Astrocyte of the cerebellum (primary cell): ENCODE measurements at places on chromosomes 3 and 15.

DNA sequence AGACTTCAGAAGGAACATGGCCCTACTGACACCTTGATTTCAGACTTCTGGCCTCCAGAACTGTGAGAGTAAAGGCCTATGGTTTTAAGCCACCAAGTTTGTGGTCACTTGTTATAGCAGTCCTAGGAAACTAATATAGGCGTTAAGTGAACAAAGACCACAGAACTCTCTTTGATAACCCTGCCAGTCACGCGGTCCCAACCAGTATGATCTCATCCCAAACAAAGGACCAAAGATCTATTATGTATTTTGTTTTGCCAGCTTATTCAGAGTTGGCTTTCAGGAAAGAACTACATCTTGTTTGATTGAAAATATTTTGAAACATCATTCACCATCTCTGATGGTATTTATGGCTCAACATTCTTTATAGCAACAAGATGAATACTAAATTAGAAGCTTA, 294.4 kb upstream of the SLCO3A1 start:
- DNase-seq: no peak

GRCh38 chr3:54120657-54121413, 1.5 kb upstream of the CACNA2D3 start:
- no peak for DNase-seq

- DNase-seq: no peak
These were observed 100.8 kb upstream of the LIPC start for GRCh38 chr15:58330741-58331559.

DNA sequence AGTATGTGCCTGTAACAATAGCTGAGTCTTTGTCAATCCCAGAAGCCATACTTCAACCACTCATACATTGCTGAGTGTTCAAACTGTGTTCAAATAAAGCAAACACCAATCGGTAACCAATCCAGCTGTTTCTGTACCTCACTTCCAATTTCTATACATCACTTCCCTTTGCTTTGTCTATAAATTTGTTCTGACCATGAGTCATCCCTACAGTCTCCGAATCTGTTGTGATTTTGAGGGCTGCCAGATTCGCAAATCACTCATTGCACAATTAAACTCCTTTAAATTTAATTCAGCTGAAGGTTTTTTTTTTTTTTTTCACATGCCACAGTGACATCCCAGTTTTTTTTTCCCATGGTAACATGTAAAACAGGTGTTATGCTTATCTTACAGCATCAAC, 870.3 kb downstream of the NAALADL2 start:
- DNase-seq: no peak

DNA sequence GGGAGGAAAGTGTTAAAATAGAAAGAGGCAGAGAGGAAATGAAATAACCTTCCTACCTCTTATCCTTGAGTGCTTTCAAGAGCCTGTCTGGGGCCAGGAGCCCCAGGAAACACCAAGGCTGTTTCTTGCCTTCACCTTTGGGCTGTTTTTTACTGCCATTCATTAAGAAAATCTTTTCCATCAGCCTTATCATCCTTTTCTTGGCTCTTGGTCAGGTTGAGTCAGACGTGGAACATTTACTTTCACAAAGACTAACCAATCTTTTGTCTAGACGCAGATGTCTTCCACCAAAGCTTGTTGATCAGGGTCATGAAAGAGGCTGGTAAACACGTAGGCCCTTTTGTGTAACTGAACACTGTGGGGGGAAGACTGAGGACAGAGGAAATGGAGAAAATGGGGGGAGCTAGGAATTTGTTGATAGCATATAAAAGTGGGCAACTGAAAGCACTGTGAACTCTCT, 151.0 kb upstream of the THBS1 start:
- DNase-seq: peak; percentile 93

DNA sequence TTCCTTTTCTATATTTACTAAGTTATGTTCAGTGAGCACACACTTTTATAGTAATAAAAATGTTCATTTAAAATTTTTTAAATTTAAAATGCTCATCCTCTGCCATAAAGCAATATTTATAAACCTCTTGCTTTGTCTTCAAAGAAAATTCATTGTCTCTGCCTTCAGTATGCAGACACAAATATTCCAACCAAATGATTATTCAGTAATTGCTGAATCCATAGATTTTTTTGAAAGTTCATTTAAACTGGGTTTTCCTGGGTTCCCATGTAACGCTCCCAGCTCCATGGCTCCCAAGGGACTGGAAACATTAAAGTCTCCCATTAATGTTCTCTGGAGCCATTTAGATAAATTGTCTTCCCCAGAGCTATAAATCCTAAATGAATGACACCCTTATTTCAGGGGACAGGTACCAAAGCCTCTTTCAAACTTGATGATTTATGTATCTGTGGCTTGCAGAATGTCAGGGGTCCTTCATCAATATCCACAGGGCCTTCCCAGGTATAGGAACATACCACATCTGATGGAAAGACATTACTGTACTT, 15.2 kb upstream of the GLCE start:
- DNase-seq: no peak

GRCh38 chr3:114741066-114741465, 406.0 kb downstream of the ZBTB20 start:
- no peak for DNase-seq

- DNase-seq: peak; percentile 36
These were observed 126.9 kb upstream of the CNTN4 start for GRCh38 chr3:1971780-1972179.

GRCh38 chr3:16606398-16606797, 1.2 kb upstream of the DAZL start:
- no peak for DNase-seq

DNA sequence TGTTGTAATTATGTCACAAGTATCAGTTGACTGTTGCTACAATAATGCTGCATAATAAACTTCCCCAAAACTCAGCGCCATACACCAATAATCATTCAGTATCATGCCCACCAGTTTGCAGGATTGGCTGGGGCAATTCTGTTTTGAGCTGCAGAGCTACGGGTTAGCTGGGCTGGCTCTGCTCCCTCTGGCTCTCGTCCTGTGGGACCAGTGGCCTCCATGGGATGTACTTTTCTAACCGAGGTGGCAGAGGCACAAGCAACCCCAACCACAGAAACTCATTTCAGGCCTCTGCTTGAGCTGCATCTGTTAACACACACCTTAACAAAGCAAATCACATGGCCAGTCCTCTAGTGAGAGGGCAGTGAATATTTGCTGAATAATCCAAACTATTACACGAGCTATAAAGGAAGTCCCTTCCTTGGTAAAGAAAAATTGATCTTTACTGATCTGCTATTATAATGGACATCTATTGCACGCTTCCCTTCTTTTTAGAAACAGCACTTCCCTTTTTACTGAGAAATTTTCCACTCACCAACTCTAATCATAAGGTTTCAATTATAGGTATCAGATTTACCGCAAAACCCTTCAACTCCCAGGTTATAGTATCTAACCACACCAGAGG, 10.9 kb upstream of the BCL2A1 start:
- no peak for DNase-seq

- DNase-seq: no peak
These were observed 145.6 kb upstream of the ZBTB20 start for GRCh38 chr3:115292677-115293165.

DNA sequence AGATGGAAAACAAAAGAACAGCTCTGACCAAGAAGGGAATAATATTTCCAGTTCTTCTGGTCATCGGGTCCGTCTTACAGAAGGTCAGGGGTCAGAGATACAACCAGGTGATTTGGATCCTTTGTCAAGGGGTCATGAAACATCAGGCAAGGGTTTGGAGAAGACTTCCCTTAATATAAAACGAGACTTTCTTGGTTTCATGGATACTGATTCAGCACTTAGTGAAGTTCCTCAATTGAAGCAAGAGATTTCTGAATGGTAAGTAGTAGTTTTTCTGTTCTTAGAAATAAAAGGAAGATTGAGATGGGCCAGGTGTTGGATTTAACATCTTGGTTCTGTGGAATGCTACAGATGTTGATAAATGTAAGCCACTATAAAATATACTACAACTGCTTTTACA, 9.5 kb downstream of the MGA start:
- DNase-seq: no peak

- DNase-seq: no peak
These were observed 15.4 kb downstream of the CHRD start for GRCh38 chr3:184395320-184395660.

GRCh38 chr15:92984161-92984560, 84.0 kb downstream of the CHD2 start:
- DNase-seq: no peak

DNA sequence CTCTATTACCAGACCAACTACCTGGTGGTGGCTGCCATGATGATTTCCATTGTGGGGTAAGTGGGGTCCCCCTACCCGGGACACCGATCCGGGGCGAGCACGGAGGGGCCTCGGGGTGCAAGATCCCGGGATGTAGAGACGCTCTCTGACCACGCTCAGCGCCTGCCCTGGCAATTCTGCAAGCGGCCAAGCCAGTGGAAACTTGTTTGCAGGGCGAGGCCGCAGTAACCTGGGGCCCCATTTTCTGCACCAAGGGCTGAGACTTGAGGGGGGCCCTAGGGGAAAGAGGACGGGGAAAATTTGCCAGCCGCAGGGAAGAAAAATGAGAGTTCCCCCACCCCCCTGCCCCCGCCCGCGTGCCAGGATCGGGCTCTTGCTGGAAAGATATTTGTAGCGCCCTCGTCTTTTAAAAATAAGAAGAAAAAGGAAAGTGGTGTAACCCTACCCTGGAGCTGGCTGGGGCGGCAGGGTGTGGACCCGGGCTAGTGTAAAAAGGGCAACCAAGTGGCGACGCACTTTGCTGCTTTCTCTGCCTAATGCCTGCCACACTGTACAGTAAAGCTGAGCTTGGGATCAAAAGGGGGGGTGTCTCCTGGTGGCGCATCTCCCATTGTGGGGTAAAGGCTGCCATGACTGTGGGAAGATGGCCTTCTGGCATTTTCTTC, 563 bp downstream of the ARL6IP5 start:
- DNase-seq: no peak

DNA sequence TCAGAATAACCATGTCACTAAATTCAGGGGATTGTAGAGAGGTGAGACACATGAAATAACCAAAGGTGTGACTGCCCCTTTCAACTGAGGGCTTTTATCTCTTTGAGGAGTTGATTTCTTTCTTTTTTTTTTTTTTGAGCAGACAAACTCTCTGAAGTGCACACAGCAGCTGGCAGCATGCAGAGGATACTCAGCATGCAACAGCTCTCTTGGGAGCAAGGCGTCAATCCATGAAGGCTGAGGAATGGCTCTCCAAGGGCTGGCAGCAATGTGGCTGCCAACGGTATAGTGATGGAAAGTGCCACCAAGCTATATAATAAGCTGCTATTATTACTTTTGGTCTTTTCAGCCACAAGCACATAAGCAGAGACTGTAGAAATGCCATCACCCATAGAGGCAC, 226.7 kb upstream of the FEZF2 start:
- no peak for DNase-seq

- DNase-seq: no peak
These were observed 50.2 kb upstream of the LRRC58 start for GRCh38 chr3:120399372-120399771.

- no peak for DNase-seq
These were observed 15.2 kb upstream of the TF start for GRCh38 chr3:133730993-133731392.

DNA sequence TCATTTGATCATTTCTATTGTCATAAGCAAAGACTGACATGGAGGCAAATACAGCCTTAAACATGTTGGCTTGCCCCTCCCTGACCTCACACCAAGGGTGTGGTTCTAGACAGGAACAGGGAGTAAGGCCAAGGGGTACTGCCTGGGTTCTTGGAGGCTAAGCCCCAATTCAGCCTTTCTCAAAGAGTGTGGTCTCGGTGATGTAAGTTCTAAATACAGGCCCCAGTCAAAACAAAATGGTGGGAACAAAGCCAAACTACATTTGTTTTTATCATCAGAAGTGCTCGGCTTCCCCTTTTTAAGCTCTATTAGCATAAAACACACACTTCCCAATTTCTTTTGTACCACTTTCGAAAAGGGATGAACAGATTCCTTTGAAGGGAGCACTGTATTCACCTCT, 129.5 kb downstream of the ATP8B4 start:
- no peak for DNase-seq

DNA sequence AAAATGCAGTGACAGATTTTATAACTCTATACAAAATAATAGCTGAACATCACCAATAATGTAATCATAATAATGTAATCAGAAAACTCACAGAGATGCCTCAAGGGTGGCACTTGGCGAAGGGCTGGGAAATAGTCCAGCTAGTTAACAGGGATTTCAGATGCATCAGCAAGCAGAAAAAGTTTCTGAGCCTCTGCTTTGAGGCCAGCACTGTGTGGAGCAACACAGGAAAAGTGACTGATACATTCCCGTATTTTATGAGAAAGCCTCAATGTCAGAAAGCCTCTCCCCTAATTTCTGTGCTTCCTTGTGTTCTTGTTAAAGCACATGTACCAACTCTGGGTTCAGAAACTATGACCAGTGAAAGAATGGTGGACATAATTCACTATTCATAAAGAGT, 304.8 kb downstream of the VPS13C start:
- no peak for DNase-seq

DNA sequence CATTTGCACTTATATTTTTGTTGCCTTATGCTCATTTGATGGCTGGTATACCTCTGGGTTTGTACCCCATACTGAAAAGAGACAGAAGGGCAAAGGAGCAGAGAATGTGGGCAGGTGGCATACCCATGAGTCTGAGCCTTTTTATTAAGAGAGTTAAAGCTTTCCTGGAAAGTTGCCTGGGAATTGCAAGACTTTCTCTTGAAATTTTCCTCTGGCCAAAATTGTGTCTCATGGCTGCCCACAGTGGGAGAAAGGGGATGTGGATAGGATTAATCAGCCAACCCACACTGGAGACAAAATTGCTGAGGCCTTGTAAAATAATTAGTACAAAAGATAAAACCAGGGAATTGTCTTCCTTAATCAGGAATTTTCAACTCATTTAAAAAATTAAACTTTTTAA, 8.2 kb upstream of the NMD3 start:
- peak; percentile 46 for DNase-seq

DNA sequence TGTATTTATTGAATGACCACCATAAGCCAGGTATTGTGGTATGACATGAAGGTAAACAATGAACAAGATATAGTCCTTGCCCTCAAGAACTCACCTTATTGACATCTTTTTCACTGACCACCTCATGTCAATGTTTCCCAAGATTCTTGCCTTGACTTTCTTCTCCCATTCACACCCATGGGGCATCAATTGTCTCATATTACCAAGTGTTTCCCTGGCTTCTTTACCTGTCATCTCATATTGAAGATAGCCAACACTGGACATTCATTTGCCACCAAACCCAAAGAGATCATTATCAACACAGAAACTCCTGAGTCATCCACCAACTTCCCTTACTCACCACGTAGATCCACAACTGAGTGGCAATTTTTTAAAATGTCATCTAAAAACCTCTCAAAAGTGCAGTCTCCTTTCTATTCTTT, 2.2 kb downstream of the EFHB start:
- DNase-seq: no peak

DNA sequence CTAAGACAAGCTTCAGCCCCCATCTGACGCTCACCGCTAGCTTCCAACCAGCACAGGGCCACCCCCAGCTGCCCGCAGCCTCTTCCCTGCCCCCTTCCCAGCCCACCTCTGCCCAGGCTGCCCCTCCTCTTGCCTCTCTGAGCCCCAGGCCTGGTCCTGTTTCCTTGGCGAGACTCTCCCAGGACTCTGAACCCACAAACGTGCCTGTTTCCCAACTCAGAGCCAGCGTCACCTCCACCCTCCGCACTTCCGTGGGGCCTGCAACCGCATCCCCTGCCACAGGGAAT, 35.0 kb downstream of the ZXDC start:
- DNase-seq: no peak

GRCh38 chr3:42685363-42685881, at the start of gene KLHL40:
TSS of gene KLHL40 (plus strand) at chr3:42685537. CDS start at chr3:42685619, 82 bp downstream.
- DNase-seq: no peak

GRCh38 chr3:47342151-47342550, 38.7 kb upstream of the PTPN23 start:
- DNase-seq: peak; percentile 46

GRCh38 chr3:188208516-188208981, 54.6 kb downstream of the LPP start:
- no peak for DNase-seq
